NCI-H524 treated with DMSO at 0.1 percent for 48 hours (cell line): ENCODE measurements at places on chromosomes 4 and X.

- no peak for DNase-seq
Measured at GRCh38 chr4:189136462-189136861, 804.2 kb upstream of the FRG1 start.

DNA sequence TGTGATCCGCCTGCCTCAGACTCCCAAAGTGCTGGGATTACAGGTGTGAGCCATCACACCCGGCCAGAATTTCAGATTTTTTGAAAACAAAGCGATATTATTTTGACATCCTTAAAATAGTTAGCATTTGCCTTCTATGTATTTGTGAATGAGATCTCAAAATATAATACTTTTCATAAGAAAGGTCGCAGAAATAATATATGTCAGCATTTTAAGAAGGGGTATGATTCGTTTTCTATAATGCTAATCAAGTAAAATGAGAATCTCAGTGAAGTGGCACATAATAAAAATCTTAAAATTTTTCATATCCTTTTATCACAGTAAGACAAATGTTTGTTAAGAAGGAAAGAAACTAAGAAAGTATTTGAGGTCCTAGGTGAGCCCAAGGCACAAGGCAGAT lies 52.2 kb downstream of the GRSF1 start:
- DNase-seq: no peak

DNA sequence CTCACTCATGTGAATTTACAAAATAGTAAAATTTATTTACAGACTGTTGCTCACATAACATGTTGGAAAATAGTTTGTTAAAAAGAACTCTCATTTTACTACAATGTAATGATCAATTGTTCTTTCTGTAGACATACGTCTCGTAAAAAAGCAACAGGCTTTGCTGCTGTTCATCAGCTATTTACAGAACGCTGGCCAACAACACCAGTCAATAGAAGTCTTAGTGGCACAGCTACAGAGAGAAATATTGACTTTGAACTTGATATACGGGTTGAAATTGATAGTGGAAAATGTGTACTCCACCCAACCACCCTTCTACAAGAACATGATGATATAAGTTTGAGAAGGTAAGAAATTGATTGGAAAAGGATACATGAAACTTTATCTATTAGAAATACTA lies 47.6 kb upstream of the ADAD1 start:
- no peak for DNase-seq

- no peak for DNase-seq
Measured at GRCh38 chrX:110066488-110067225, 63.7 kb downstream of the TMEM164 start.

DNA sequence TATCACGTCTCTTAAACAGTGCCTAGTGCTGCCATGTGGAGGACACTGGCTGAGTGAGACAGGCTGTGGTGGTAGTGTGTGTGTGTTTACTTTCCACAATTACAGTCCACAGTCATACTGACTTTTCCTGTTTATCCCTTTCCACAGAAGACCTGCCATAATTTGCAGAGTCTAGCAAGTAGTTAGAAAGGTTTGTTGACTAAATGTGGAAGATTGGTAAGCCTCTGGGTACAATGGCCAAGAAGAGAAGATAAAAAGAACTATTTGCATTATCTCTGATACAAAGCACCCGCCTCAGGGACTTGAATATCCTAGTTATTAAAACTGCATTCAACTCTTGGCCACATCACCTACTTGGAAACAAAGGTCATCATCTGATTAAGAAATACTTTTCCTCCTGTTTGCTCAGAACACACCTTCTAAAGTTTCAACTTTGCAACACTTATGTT lies 89.1 kb downstream of the FAM13A start:
- DNase-seq: no peak
